NCI-H2107 (cell line): ENCODE measurements at places on chromosomes 3 and 15.

DNA sequence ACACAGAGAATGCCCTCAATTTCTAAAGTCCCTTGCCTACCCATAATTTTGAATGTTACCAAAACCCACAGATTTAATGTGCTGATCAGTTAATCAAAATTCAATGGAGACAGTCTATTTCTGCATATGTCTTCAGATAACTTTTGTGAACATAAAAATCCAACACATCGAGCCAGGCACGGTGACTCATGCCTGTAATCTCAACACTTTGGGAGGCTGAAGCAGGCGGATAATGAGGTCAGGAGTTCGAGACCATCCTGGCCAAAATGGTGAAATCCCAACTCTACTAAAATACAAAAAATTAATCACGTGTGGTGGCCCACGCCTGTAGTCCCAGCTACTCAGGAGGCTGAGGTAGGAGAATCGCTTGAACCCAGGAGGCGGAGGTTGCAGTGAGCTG lies 49.3 kb downstream of the PEAK1 start:
- no peak for DNase-seq

DNA sequence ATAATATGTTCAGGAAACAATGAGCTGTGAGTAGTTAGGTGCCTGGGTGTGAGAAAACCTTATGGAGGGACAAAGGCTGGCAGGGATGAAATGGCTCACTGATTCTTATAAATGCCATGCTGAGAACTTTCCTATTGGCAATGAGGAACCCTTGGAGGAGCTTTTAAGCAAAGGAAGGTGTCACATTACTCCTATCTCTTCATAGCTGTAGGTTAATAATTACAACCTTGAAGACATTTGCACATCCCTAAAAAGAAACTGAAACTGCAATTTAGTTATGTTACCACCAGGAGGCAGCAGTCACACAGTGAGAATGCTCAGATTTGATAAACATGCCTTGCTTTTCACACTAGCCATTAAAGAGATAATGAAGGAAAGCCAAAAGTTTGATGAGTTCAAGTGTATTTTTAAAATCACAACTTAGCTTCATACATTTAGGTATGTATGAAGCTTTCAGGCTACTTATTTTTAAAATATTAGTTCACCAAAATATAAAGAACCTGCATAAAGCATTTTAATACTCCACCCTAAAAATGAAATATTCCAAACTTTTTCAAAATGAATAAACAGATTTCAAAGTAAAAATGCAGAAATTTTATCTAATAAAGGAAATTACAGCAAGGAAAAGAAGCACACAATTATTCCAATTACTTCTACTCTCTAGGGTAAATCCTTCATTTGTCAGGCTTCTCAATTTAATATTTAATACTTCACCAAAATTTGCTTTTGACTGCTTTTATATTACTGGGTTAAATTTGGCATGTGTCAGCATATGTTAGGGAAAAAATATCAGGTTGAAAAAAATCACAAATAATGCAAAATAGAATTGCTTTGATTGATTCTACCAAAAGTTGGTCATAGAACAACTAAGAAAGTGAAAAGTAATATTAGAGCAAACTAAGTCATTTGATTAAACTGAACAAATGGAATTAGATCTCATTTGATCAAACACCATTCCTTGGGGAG lies 136.9 kb upstream of the SLC2A2 start:
- DNase-seq = no peak

DNA sequence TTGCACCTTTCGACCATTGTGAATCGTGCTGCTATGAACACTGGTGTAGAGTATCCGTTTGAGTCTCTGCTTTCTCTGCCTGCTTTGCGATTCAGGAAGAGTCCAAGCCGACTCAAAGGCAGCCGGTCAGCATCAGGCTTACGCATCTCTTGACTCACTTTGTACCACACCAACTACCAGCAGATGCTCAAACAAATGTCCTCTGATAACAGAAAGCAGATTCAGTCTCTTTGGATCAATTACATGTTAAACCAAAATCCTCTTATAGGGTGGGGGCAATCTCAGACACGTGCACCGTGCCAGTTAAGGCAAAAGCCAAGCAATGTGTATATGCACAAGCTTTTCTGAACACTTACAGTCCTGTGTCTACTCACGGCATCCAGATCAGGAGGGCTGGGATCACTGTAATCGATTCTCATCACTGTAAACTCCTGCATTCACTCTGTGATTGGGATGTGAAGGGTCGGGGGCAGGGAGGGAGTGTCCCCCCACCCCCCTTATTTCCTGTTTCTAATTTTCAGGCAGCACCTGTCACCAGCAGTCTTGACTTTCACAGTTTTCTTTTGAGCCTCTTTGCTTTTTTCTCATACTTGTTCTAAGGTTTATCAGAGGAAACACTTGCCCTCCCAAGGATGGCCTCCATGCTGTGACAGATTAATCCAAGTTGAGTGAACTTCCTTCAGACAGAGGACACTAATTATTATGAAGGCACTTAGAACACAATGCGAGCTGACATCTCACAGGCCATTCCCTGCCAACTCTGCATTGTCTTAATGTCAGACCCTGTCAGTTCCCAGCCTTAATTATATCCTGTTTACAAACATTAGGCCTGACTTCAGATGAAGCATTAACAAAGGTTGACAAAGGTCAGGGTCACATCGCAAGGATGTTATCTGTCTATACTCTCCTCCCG lies 153.5 kb downstream of the MECOM start:
- no peak for DNase-seq

DNA sequence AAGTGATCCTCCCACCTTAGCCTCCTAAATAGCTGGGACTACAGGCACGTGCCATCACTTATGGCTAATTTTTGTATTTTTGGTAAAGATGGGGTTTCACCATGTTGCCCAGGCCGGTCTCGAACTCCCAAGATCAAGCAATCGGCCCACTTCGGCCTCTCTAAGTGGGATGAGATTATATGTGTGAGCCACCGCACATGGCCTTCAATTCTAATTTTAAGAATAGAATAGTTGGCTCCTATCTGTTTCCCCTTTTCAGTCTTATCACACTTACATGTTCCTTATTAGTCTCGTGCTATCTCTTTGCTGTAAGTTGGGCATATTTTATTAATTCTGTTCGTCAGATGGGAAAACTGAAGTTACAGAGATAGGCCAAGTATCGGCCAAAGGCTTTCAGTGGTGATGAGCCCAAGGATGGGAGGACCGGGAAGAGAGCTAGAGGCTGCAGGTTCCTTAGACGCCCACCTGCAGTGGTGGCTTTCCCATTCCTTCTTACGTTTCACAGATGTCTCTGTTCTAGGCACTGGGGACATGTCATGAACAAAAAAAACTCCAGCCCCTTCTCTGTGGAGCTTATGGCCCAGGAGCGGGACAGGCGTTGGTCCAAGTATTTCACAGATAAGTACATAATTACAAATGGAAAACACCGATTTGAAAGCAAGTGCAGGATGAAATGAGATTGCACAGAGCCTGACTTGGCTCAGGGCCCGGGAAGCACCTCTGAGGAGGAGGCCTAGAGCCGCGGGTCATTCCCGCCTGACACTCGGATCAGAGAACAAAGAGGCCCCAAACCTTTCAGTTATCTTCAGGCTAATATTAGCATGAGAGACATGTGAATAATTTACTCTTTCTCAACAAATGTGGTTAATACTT lies 91.1 kb upstream of the KLF13 start:
- DNase-seq = peak; percentile 41

- DNase-seq = no peak
Observed at GRCh38 chr15:41498657-41499056, 5.0 kb downstream of the ITPKA start.

GRCh38 chr15:64144565-64145281 lies 6.8 kb upstream of the SNX22 start:
- no peak for DNase-seq

GRCh38 chr3:162096874-162097273 lies 600.3 kb downstream of the OTOL1 start:
- no peak for DNase-seq
